CD4-positive, alpha-beta T cell (primary cell): ENCODE measurements at places on chromosomes 2 and 18.

GRCh38 chr2:226575928-226576327, 223.7 kb downstream of the IRS1 start:
- DNase-seq: no peak

DNA sequence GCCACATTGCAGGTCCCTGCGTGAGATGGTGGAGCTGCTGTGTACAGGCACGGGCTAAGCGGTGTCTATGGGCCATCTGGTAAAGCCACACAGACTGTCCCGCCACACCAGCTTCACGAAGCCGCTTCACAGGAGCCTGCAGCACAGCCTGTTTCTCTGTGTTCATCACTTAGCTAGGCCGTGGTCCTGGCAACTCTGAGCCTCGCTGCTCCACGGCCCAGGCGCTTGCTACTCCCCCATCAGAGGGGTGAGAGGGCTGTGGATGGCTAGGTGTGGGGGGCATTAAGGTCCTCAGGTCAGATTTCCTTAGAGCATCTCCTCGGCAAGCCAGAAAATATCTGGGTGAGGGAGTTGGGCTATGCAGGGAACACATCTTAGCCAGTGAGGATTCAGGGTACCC, 225.7 kb downstream of the GLI2 start:
- DNase-seq: no peak

DNA sequence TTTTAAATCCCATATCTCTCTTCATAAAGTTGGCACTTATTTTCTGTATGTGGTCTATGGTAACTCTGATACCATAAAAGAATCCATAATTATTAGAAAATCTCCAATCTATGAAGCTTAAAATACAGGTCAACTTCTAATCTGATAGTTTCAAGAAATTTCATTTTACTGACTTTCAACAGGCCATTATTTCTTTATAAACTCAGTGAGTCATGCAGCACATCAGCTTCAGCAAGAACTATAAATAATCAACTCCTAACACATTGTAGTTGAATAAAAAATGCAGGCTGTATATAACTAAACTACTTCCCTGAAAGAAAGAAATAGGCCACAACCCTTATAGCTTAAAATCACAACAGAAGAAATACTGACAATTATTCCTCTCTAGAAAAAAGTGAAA, 204.3 kb upstream of the CCDC150 start:
- DNase-seq: no peak

DNA sequence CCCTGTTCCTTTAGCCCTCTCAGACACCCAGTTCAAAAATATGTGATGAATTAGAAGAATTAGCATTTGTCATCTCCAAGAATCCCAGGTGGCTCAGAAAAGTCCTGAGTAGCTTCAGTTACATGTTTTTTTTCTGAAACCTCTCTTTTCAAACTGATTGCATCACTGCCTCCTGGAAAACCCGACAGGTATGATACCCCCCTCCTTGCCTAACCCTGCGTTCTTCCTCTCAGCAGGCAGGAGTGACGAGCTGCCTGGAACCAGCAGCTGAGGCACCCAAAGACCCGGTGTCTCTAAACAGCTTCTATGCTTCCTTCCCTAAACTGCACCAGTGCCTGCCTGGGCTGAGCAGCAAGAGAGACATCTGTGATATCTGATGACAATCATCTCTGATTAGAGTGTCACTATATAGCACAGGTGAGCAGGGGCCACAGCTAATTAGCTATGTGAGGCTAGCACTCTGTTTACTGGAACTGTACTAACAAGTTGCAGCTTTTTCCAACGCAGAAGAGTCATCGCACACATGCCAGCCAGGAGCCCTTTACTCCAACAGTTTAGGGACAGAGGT, 376.4 kb upstream of the ATP5MC3 start:
- DNase-seq: no peak

- DNase-seq: no peak
These were observed 144.7 kb upstream of the SMAD2 start for GRCh38 chr18:48074929-48075706.

DNA sequence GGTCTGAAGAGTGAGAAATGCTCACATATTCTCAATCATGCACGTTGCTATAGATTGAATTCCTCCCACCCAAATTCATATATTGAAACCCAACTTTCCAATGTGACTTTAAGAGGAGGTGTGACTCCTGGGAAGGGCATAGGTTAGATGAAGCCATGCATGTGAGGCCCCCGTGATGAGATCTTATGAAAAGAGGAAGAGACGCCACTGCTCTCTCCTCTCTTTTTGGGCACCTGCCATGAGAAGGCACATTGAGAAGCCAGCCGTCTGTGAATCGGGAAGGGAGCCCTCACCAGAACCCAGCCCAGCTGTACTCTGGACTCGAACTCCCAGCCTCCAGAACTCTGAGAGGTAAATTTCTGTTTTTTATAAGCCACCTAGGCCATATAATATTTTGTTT, 842.6 kb upstream of the SALL3 start:
- DNase-seq: no peak

DNA sequence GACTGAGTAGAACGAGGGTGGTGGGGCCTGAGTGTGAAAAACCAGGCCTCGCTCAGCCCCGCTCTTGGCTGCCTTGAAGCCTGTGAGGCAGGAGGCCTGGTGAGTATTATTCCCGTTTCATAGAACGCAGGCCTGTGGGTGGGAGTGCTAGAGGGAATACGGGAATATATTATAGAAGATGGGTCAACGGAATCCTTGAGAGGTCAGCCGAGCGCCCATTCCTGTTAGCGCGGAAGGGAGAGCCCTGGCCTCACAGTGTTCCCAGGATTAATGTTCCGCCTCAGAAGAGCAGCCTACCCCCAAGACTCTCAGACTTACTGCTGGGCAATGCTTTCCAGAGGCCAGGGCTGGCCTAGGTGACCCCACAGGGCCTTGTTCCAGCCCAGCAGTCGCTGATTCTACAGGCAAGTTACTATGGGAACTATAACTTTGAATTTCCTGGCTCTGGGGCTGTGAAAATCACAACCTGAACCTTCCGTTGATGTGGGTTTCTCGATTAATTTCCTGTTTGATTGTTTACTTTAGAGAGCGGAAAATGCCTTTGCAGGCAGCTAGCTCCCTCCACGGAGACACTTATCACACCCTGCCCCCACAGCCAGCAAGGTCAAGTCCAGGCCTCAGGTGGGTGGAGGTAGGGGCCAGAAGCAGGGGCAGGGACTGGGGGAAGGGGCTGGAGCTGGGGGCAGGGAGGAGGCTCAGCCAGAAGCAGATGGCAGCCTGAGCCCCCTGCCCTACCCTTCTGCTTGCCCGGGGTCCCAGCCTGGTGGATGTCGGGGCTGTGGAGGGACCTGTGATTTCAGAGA, 108.3 kb downstream of the SMAD7 start:
- DNase-seq: peak; percentile 78

GRCh38 chr2:100780203-100781008, 39.5 kb upstream of the NPAS2 start:
- DNase-seq: no peak

GRCh38 chr2:232908695-232909094, 38.6 kb downstream of the SNORC start:
- no peak for DNase-seq
